Naive thymus-derived CD8-positive, alpha-beta T cell (primary cell): ENCODE measurements at places on chromosomes 6 and 20. TPM values are rescaled to one million over a fixed set of nuclear protein-coding genes. Genes with fewer than 3 reads are reported as not detected.

Gene DAAM2
- total RNA-seq = not detected

Gene PTK7
- 22.2 TPM for total RNA-seq

Gene NR2E1
- total RNA-seq = not detected

Gene MAPK14
- total RNA-seq = 56.5 TPM

Gene SFTA2
- total RNA-seq = not detected

Gene MCHR2
- total RNA-seq = not detected

Gene NKX2-4
- total RNA-seq = not detected

Gene LHFPL5
- total RNA-seq = not detected

Gene SLC35A1
- 21.5 TPM for total RNA-seq
